ENCODE measurements at places on chromosomes 13 and 19.

DNA sequence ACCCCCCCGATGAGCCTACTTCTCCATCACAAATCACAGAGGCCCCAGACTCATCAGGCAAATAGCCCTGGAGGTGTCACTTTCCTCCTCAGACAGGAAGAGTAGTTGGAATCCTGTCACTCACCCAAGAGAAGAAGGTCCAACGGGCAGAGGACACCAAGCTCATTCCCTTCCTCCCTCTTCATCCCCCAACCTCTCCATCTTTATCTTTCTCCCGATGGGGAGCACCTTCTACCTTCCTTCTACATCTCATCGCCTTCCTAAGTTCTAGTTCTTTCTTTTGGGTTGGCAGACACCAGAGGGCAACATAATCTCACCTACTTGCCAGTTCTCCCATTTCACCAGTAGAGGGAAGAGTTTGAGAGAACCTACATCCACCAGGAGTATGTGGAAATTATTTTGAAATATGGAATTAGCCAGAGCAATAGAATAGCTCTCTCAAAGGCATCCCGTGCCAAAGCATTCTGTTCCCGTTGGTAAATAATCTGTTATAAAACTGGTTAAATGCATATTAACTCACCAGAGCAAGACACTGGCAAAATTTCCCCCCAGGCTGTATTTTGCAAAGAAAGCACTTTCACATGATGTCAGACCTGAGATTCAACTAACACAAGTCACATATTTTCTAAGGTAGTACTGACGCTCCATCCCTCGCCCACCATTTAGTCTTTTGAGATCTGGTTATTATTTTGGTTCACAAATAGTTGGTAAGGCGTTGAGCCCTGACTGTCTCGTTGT lies 55.0 kb downstream of the ZIC5 start:
- no peaks in the 10 kb centered on the region for H3K27me3 ChIP-seq
- H3K36me3 ChIP-seq = no peaks in the 10 kb centered on the region
- no peak overlapping the region for H3K4me3 ChIP-seq
- DNase-seq = peak; percentile 19
- no peaks in the 10 kb centered on the region for H3K4me1 ChIP-seq

DNA sequence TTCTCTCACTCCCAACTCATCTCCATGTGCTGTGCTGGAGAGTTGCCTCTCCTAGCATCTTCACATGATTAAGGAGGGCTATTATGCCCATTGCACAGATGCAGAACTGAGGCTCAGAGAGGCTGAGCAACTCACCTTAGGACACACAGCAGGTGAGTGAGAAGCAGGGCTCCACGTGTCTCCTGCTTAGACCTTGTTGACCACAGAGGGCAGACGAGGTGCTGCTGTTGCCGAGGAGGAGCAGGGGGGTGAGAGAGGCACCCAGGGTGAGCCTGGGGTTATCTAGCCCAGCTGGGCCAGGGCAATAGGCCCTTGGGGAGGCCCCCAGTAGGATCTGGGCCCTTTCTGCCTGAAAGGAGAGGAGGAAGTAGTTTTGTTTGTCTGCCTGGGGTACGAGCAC lies 2.4 kb upstream of the HSH2D start:
- H3K36me3 ChIP-seq = no peaks in the 10 kb centered on the region
- no peak overlapping the region for H3K4me3 ChIP-seq
- no peak for DNase-seq

GRCh38 chr13:67235265-67235664 lies 5.1 kb upstream of the PCDH9 start:
- no peaks in the 10 kb centered on the region for H3K27me3 ChIP-seq
- H3K27ac ChIP-seq = no peak overlapping the region
- H3K4me3 ChIP-seq = no peak overlapping the region
- DNase-seq = no peak
- H3K36me3 ChIP-seq = no peaks in the 10 kb centered on the region

DNA sequence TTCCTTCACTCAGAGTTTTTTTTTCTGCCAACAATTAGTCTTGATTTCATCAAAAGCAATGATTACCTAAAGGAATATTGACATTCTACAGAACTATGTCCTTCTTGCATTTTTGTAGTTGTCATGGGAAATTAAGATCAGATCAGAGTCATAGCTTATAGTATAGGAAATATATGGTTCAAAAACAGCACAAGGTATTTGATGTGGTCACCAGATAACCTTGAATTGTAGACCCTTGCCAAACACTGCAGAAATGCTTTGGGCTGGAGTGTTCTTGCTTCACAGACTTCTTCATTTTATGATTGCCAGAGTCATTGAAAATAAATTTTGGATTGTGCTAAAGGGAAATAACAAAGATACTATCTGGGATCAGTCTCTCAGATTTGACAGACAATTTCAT lies 103.7 kb downstream of the AKAP11 start:
- DNase-seq = no peak
- H3K36me3 ChIP-seq = no peaks in the 10 kb centered on the region
- H3K4me3 ChIP-seq = no peak overlapping the region
- no peaks in the 10 kb centered on the region for H3K4me1 ChIP-seq
- no peaks in the 10 kb centered on the region for H3K27me3 ChIP-seq

DNA sequence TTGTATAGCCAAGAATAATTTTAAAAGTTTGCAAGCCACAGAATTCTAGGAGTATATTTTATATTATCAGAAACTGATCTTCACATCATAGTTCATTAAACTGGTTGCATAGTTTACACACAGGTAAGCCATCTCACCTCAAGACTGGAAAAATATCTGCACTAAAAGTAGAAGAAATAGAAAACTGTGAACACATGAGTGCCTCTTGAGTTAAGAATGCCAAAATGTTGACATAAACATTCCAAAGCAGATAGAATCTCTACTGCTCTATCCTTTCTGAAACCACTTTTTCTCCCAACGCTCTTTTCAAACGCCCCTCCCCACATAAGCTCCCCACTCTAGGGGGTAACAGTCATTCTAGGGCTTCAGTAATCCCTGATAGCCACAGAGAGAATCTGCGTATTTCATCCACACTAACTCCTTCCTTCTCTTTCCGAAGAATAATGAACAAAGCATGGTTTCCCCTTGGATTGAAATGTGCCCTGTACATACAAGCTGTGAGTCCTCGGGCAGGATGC lies 201.5 kb downstream of the IRS2 start:
- H3K4me1 ChIP-seq = peaks cover 6% of the 10 kb centered on the region
- no peak overlapping the region for H3K27ac ChIP-seq
- no peaks in the 10 kb centered on the region for H3K27me3 ChIP-seq
- no peak for DNase-seq
- H3K4me3 ChIP-seq = no peak overlapping the region

- H3K27ac ChIP-seq = no peak overlapping the region
- no peak overlapping the region for H3K4me3 ChIP-seq
- no peak for DNase-seq
- peaks cover 4% of the 10 kb centered on the region for H3K27me3 ChIP-seq
- H3K4me1 ChIP-seq = no peaks in the 10 kb centered on the region
- H3K36me3 ChIP-seq = no peaks in the 10 kb centered on the region
Measured at GRCh38 chr13:111854403-111854802, 212.5 kb upstream of the SOX1 start.

DNA sequence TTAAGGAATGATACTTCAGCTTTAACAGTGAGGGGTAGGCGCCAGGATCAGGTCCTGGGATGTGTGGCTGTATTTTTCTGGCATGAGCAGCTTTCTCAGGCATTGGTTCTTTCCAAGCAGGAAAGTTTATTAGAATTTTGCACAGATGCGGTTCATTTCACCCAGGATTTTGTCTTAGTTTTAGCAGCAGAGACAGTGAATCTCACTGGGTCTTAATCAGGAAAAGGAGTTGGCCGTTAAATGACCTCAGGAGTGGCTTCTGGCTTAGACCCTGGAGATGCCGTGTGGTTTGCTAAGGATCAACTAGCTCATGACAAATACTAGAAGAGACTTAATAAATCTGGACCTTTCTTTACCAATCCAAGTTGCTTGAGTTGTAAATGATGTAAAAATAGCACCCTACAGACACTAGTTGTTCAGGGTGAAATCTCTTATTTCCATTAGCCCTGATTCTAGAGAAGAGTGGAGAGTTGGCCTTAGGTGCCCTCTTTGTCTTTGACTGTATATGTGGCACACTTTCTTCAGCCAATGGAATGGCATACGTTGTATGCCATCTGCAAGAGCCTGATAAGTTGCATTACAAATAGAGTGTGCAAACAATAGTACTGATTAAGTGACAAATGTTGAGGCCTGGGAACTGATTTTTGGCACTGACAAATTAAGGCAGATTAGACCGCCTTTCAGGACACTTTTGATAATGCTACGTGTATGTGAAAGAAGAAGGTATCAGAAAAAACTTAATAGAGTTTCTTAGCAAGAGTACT lies 34.0 kb downstream of the LRCH1 start:
- H3K4me3 ChIP-seq = no peak overlapping the region
- H3K4me1 ChIP-seq = peaks cover 29% of the 10 kb centered on the region
- no peaks in the 10 kb centered on the region for H3K27me3 ChIP-seq
- H3K27ac ChIP-seq = no peak overlapping the region

DNA sequence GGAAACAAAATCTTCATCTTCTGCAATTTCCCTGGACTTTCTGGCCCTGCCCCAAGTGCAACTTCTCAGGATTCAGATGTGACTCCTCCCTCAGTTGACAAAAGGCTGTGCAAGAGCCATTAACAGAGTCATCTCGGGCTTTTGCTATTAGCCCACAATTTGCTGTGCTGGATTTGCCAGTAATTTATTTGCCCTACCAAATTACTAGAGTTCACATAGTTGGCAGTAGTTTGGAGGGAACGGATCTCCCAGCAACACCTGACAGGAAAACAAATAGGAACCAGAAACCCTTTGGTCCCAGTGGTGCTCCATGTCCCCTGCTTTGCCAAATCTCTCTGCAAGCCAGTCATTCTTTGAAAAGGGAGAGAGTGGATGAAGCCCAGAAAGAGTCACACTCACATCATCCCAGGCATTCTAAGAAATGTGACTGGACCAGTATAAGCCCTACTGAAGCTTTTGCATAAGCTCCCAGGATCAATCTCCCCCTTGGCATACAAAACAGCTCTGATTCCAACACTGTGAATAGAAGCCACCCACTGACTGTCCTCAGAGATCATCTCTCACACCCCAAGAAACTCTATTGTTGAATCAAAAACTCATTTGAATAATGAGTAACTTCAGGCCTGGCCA lies 350.1 kb upstream of the NBEA start:
- H3K27me3 ChIP-seq = no peaks in the 10 kb centered on the region
- H3K36me3 ChIP-seq = no peaks in the 10 kb centered on the region
- no peak overlapping the region for H3K4me3 ChIP-seq
- peak; percentile 32 for DNase-seq
- H3K4me1 ChIP-seq = no peaks in the 10 kb centered on the region

DNA sequence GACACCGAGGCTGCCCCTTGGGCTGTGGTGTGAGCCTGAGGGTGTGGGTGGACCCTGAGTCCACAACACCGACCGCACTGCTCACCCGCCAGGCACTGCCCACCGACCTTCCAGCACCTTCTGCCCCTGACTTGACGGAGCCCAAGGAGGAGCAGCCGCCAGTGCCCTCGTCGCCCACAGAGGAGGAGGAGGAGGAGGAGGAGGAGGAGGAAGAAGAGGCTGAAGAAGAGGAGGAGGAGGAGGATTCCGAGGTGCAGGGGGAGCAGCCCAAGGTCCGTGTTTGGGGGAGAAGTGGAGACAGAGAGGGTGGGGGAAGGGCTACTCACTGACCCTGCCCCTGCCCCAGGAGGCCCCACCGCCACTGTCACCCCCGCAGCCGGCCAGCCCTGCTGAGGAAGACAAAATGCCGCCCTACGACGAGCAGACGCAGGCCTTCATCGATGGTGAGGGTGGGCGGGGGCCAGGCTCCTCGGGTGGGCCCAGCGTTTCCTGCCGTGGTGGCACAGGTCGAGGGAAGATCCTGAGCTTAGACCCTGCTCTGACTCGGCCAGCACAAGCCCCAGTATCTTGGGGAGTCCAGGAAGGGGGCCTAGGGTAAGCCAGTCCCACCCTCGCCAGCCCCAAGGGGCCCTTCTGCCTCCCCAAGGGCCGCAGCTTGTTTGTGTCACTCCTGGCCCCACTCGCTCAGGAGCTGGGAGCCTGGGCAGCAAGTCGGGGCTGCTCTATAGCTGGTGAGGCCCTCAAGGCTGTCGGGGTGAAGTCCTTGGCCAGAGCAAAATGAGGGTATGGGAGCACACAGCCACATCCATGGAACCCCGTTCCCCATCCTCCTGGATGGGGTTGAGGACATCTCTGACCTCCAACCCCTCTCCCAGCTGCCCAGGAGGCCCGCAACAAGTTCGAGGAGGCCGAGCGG lies 12.2 kb downstream of the PRKCSH start:
- no peaks in the 10 kb centered on the region for H3K36me3 ChIP-seq
- DNase-seq = no peak
- no peak overlapping the region for H3K27ac ChIP-seq
- no peaks in the 10 kb centered on the region for H3K27me3 ChIP-seq

DNA sequence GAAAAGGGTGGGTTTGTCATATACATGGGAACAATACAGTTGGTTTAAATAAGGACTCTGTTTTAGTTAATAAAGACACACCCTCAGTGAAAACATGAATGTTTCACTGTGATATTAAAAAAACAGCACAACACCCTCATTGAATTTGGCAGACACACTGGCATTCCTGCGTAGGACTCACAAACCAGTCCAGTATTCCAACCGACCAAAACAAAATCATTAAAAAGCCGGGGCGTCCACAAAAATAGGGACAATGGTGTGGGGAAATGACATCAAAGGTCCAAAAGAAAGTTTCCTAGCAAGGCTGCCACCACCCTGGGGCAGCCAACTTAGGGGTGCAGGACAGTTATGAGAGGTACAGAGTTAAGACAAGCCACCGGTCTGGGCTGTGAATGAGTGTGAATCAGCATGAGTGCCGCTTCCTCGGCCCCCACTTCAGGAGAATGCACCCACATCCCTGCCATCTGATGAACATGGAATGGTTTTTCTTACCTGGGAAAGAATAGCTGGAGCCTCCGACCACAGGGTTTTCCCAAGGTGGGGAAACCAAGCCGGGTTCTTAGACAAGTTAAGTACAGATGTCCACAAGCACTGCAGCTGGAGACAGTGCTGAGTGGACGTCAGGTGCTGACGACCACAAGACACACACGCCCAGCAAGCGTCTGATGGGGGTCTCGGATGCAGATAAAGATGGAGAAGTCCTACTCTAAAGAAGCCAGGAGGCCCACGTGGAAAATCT lies 73.3 kb downstream of the KLF2 start:
- H3K4me3 ChIP-seq = no peak overlapping the region
- H3K36me3 ChIP-seq = peaks cover 4% of the 10 kb centered on the region

DNA sequence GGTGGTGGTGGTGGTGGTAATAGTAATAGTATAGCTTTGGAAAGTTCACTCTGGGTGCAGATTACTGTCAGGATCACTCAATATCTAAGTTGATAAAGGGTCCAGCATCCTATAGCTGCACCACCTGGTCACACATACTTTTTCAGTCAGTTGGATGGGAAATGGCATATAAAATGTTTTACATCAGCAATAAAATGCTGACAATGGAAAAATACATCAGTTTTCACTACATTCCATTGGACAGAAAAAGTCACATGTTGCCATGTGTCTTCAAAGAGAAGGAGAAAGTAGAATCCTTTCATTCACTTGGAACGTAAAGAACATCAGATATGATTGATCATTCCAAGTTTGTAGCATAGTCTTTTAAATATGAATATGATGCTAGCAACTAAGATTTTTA lies 481.4 kb downstream of the SLITRK6 start:
- H3K4me3 ChIP-seq = no peak overlapping the region
- H3K36me3 ChIP-seq = no peaks in the 10 kb centered on the region

Data from body of pancreas (tissue), 4 donors.